ENCODE measurements at places on chromosomes 2 and 18. TPM values are rescaled to one million over a fixed set of nuclear protein-coding genes. Genes with fewer than 3 reads are reported as not detected.

ACADL gene
- 32.4 TPM for total RNA-seq

DNA sequence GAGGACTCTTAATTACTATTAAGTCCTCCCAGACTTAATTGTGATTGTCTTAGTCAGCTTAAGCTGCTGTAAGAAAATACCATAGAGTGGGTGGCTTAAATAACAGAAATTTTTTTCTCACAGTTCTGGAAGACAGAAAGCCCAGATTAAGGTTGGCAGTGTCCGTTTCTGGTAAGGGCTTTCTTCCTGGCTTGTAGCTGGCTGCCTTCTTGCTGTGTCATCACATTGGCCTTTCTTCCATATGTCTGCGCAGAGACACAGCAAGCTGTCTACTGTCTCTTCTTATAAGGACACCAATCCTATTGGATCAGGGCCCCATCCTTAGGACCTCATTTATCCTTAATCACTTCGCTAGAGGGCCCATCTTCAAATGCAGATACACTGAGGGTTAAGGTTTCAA, 38.5 kb downstream of the ASXL3 start:
- DNase-seq, result no peak

DNA sequence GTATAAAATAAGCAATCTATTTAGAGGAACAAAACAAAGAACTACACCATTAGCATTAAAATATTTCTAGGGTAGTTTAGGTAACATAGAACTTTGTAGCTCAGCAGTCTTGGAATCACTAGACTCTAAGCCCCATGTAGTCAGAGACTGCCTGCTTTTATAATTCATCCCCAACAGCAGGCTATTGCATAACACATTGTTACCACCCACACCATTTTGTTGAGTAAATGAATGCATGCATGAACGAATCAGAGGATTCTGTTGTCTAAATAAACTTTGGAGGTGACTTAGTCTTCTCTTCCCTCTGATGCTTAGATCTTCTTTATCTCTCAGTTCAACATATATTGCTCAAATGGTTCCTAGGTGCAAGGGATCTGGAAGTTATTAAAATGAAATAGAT, 167.6 kb upstream of the TNP1 start:
- DNase-seq, result no peak

DNA sequence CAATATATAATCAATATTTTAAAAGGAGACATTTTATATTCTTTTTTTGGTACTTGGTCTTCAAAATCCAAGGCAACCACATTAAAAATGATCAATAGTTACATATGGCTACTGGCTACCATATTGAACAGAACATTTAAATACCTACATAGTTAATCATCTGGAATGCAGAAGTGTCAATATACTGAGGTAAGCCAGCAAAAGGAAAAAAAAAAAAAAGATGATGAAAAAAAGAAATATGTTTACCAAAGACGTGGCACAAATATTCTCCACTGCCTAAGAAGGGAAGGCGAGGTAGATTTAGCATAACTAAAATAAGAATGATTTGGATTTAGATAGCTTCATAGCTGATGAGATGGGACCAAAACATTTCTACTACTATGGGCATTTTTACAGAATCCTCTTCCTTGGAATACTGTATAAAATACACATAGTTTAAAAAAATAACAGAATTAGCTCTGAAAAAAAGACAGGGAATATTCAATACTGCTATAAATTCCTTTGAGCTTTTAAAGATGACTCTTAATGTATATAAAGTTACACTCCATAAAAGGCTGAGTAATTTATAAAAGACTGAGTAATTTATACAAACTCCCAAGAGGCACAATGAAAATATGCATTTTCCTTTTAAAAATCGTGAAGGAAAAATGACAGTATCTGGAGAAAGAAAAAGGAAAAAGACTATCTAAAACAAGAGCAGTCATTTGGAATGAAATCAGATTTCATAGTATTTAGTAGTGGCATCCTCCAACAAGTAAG, 63.5 kb downstream of the CDH2 start:
- no peak for DNase-seq

DNA sequence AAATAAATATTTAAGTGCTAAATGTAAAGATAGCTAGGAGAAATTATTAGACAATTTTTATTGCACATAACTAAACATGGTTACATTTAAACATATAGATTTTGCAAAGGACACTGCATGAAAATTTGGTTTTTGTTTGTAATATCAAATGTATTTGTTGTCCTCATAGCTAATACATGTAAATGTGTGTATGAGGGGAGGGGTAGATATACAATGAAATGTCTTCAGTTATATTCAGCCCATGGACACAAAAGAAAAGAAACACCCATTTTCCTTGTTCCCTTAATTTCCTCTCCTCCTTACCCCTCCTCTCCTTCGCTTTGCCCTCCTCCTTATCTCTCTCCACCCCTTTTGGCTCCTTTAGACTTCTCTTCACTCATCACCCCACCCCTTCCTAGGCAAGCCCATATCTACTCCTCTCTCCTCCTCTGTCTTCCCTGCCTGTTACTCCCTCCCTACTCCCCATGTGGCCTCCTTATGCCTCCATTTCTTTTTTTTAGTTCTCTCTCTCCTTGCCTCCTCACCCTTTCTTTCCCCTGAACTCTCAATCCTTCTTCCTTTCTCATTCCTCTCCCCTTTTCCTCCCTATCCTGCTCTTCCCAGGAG, 1.4 kb downstream of the COL3A1 start:
- DNase-seq, result peak; percentile 60

- DNase-seq, result no peak
Observed at GRCh38 chr2:7096726-7097352, 179.6 kb downstream of the RNF144A start.

- DNase-seq, result no peak
Observed at GRCh38 chr2:102424754-102425153, 1.8 kb downstream of the IL18RAP start.
